Neuronal stem cell (in vitro differentiated cells): ENCODE measurements at places on chromosomes 12 and 14.

GRCh38 chr12:98238515-98239130 lies 276.8 kb upstream of the TMPO start:
- no peaks in the 10 kb centered on the region for H3K4me1 ChIP-seq
- DNase-seq = no peak

DNA sequence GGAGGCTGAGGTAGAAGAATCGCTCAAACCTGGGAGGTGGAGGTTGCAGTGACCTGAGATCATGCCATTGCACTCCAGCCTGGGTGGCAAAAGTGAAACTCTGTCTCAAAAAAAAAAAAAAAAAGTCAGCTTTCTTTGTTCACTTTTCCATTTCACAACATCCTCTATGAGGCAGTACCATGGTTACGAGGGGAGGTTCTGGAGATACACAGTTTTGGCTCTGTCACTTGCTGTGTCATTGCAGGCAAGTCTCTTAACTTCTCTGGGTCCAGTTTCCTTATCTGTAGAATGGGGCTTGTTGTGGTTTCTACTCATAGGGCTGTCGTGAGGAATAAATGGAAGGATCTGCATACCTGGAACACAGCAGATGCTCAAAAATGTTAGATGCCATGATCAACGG lies 75.6 kb upstream of the SLC24A4 start:
- H3K4me3 ChIP-seq = no peak overlapping the region
- no peaks in the 10 kb centered on the region for H3K4me1 ChIP-seq
- no peaks in the 10 kb centered on the region for H3K27me3 ChIP-seq
- no peak for DNase-seq
- H3K27ac ChIP-seq = no peak overlapping the region

DNA sequence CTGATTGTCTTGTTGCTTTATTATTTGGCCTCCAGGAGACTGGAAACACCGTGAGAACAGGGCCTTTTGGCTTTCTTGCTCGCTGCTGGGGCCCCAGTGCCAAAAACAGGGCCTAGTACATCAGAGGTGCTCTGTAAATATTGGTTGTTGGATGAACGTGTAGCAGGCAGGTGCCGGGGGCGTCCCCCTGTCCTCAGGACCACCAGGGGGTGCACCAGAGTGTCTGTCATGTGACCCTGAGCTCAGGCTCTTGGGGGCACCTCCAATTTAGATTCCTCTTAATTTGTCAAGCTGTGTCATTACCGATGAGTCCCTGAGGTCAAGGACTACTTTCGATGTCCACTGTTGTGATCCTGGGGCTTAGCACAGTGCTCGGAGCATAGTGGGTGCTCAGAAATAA lies 87.1 kb downstream of the ACACB start:
- H3K4me1 ChIP-seq = peaks cover 5% of the 10 kb centered on the region
- H3K36me3 ChIP-seq = peaks cover 2% of the 10 kb centered on the region
- no peak overlapping the region for H3K27ac ChIP-seq
- H3K4me3 ChIP-seq = no peak overlapping the region
- DNase-seq = no peak

GRCh38 chr12:47828976-47829482 lies 9.3 kb upstream of the HDAC7 start:
- H3K27ac ChIP-seq = no peak overlapping the region
- DNase-seq = no peak
- peaks cover 13% of the 10 kb centered on the region for H3K4me1 ChIP-seq
- H3K36me3 ChIP-seq = no peaks in the 10 kb centered on the region
- no peak overlapping the region for H3K4me3 ChIP-seq
- H3K27me3 ChIP-seq = no peaks in the 10 kb centered on the region

- H3K27me3 ChIP-seq = peaks cover 54% of the 10 kb centered on the region
- H3K4me3 ChIP-seq = peak within 1 kb of the TSS; percentile 97
- no peak for DNase-seq
- H3K27ac ChIP-seq = no peak within 1 kb of the TSS
- H3K4me1 ChIP-seq = peaks cover 10% of the 10 kb centered on the region
- H3K36me3 ChIP-seq = no peaks in the 10 kb centered on the region
These were observed at the start of gene TMEM132C for GRCh38 chr12:128267131-128267622. TMEM132C (plus strand) TSS chr12:128267170; CDS start chr12:128267403, 233 bp downstream.

GRCh38 chr12:32739279-32739678 lies 16.4 kb downstream of the YARS2 start:
- no peaks in the 10 kb centered on the region for H3K27me3 ChIP-seq
- H3K4me1 ChIP-seq = no peaks in the 10 kb centered on the region
- no peak overlapping the region for H3K4me3 ChIP-seq
- no peak overlapping the region for H3K27ac ChIP-seq
- peaks cover 15% of the 10 kb centered on the region for H3K36me3 ChIP-seq
- DNase-seq = no peak

- no peak for DNase-seq
- peak overlapping the region; percentile 99 for H3K4me3 ChIP-seq
- no peaks in the 10 kb centered on the region for H3K27me3 ChIP-seq
- no peak overlapping the region for H3K27ac ChIP-seq
- H3K4me1 ChIP-seq = peaks cover 4% of the 10 kb centered on the region
- H3K36me3 ChIP-seq = peaks cover 26% of the 10 kb centered on the region
These were observed 624 bp upstream of the PWP1 start for GRCh38 chr12:107684990-107685359.

- no peak for DNase-seq
- H3K4me1 ChIP-seq = peaks cover 2% of the 10 kb centered on the region
- no peak overlapping the region for H3K27ac ChIP-seq
- no peaks in the 10 kb centered on the region for H3K36me3 ChIP-seq
- no peaks in the 10 kb centered on the region for H3K27me3 ChIP-seq
These were observed 316.4 kb downstream of the BCAT1 start for GRCh38 chr12:24632466-24632865.

GRCh38 chr14:86072116-86072894 lies 542.4 kb downstream of the FLRT2 start:
- no peak for DNase-seq
- no peak overlapping the region for H3K27ac ChIP-seq

GRCh38 chr14:43399289-43399688 lies 1107.8 kb downstream of the FSCB start:
- H3K27ac ChIP-seq = no peak overlapping the region
- H3K4me3 ChIP-seq = no peak overlapping the region
- DNase-seq = no peak
- no peaks in the 10 kb centered on the region for H3K27me3 ChIP-seq

DNA sequence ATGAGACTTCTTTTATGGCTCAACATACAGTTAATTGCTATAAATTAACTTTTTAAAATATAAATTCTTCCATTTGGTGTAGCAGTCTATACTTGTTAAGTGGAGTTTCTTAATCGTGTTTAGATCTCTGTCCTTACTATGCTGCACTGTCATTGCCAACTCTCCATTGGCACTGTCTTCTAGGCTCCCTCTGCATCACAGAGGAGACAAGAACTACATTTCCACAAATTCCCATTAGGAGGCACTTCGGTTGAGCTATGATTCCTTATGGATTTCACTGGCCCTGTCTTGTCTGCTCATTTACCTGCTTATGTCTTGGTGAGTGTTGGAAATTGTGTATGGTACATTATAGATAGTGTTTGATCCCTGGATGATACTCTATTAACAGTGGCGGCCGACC lies 630.9 kb upstream of the ATXN7L3B start:
- no peaks in the 10 kb centered on the region for H3K4me1 ChIP-seq
- no peak for DNase-seq
- H3K36me3 ChIP-seq = no peaks in the 10 kb centered on the region
- no peaks in the 10 kb centered on the region for H3K27me3 ChIP-seq

GRCh38 chr14:104746934-104747481 lies 5.9 kb upstream of the SIVA1 start:
- peaks cover 14% of the 10 kb centered on the region for H3K4me1 ChIP-seq
- no peak overlapping the region for H3K4me3 ChIP-seq
- H3K27me3 ChIP-seq = no peaks in the 10 kb centered on the region
- peaks cover 7% of the 10 kb centered on the region for H3K36me3 ChIP-seq

GRCh38 chr14:99601361-99601831 lies 2.6 kb downstream of the CCDC85C start:
- DNase-seq = no peak
- peak overlapping the region; percentile 75 for H3K4me3 ChIP-seq
- H3K27ac ChIP-seq = no peak overlapping the region
- peaks cover 12% of the 10 kb centered on the region for H3K36me3 ChIP-seq
